ENCODE measurements at places on chromosomes 1 and 21. TPM values are rescaled to one million over a fixed set of nuclear protein-coding genes. Genes with fewer than 3 reads are reported as not detected.

HLX gene
- 0.10 TPM for total RNA-seq

LCE1D gene
- total RNA-seq: not detected

S100A7 gene
- total RNA-seq: not detected

COL8A2 gene
- total RNA-seq: 0.31 TPM

SYTL1 gene
- total RNA-seq: 135 TPM

FCRLA gene
- total RNA-seq: 5.0 TPM

DNAI4 gene
- total RNA-seq: 9.1 TPM

AADACL4 gene
- total RNA-seq: not detected

- no peak for DNase-seq
- peaks cover 10% of the 10 kb centered on the region for H3K4me1 ChIP-seq
- no peaks in the 10 kb centered on the region for H3K36me3 ChIP-seq
- H3K27ac ChIP-seq: no peak overlapping the region
These were observed 188.1 kb downstream of the ZNF281 start for GRCh38 chr1:200221614-200222282.

- no peak overlapping the region for H3K27ac ChIP-seq
- no peak for DNase-seq
- H3K27me3 ChIP-seq: peaks cover 69% of the 10 kb centered on the region
- peaks cover 10% of the 10 kb centered on the region for H3K36me3 ChIP-seq
These were observed 7.1 kb downstream of the PRRX1 start for GRCh38 chr1:170670802-170671628.

DNA sequence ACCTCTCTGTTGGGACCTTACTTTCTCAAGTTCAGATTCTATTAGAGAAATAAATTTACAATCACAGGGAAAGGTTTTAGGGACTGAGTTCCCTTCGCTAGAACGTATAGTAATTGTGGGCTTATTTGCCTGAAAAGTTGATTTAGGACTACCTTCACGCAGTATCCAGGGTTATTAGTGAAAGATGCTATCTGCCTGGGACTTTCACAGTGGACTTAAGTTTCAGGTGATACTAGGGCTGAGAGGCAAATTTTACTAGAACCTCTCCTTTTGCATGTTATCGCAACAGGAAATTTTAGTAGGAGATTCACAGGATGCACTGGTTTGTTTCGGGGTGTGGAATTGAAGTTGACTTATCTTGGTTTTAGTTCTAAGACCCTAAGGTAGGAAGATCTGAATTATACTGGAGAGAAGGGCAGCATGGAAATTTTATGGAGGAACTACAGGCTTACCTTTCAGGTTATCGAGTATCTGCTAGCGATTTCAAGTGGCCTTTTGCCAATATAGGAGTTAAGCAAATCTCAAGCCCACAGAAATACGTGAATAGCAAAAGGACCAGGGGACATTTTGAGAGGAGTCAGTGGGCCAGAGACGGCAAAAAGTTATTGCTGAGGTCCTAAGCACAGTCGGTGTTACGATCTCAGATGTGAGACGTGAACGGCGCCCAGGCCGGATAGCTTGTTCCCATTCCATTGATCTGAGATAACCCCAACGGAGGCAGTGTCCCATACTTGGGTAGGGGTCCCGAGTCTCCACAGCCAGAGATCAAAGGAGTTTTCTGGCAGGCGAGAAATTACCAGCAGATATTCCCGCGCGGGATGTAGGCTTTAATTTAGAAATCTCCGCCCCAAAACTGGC, 723 bp upstream of the GNAI3 start:
- no peaks in the 10 kb centered on the region for H3K27me3 ChIP-seq
- peak overlapping the region; percentile 99 for H3K27ac ChIP-seq
- H3K4me1 ChIP-seq: peaks cover 52% of the 10 kb centered on the region
- DNase-seq: no peak

GRCh38 chr21:29246614-29247013, 52.1 kb upstream of the BACH1 start:
- no peaks in the 10 kb centered on the region for H3K36me3 ChIP-seq
- no peaks in the 10 kb centered on the region for H3K4me1 ChIP-seq
- H3K27ac ChIP-seq: no peak overlapping the region

GRCh38 chr1:93525431-93525830, 77.5 kb downstream of the FNBP1L start:
- H3K4me3 ChIP-seq: no peak overlapping the region
- H3K36me3 ChIP-seq: peaks cover 2% of the 10 kb centered on the region
- no peaks in the 10 kb centered on the region for H3K4me1 ChIP-seq
- H3K27me3 ChIP-seq: peaks cover 4% of the 10 kb centered on the region
- H3K27ac ChIP-seq: no peak overlapping the region

- H3K27me3 ChIP-seq: no peaks in the 10 kb centered on the region
- DNase-seq: no peak
- no peaks in the 10 kb centered on the region for H3K36me3 ChIP-seq
- H3K4me1 ChIP-seq: peaks cover 49% of the 10 kb centered on the region
These were observed 23.6 kb downstream of the DIP2A start for GRCh38 chr21:46482225-46482845.

- H3K4me3 ChIP-seq: no peak overlapping the region
- no peak overlapping the region for H3K27ac ChIP-seq
- no peaks in the 10 kb centered on the region for H3K27me3 ChIP-seq
These were observed 117.0 kb downstream of the ST6GALNAC3 start for GRCh38 chr1:76191561-76191960.

- no peaks in the 10 kb centered on the region for H3K27me3 ChIP-seq
- no peaks in the 10 kb centered on the region for H3K36me3 ChIP-seq
- DNase-seq: no peak
- H3K4me3 ChIP-seq: no peak overlapping the region
- no peak overlapping the region for H3K27ac ChIP-seq
These were observed 8.7 kb downstream of the PLEKHA6 start for GRCh38 chr1:204350857-204351573.

GRCh38 chr21:36732217-36732616, 33.3 kb downstream of the SIM2 start:
- no peak overlapping the region for H3K4me3 ChIP-seq
- no peaks in the 10 kb centered on the region for H3K4me1 ChIP-seq

- H3K4me3 ChIP-seq: no peak overlapping the region
- H3K27ac ChIP-seq: no peak overlapping the region
- peaks cover 10% of the 10 kb centered on the region for H3K4me1 ChIP-seq
- no peak for DNase-seq
- peaks cover 2% of the 10 kb centered on the region for H3K36me3 ChIP-seq
- H3K27me3 ChIP-seq: no peaks in the 10 kb centered on the region
These were observed 42.2 kb downstream of the SLC19A1 start for GRCh38 chr21:45499970-45500577.

GRCh38 chr1:14672005-14672404, 73.5 kb downstream of the KAZN start:
- no peak for DNase-seq
- no peaks in the 10 kb centered on the region for H3K36me3 ChIP-seq
- no peak overlapping the region for H3K27ac ChIP-seq

DNA sequence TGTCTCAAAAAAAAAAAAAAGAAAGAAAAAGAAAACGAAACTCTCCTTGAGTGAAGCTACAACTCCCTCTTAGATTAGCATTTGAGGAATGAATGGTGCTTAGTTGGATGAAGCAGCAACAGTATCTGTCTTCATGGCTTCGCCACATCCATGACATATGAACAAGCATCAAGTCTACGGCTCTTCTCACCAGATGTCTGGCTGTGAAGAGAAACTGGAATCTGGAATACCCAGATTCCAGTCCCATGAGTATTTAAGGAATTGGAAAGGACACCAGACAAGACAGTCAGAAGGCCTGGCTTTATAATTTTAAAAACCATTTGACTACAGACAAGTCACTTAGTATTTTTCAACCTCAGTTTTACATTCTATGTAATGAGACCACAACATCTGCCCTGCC, 38.0 kb upstream of the TADA1 start:
- H3K27me3 ChIP-seq: peaks cover 11% of the 10 kb centered on the region

DNA sequence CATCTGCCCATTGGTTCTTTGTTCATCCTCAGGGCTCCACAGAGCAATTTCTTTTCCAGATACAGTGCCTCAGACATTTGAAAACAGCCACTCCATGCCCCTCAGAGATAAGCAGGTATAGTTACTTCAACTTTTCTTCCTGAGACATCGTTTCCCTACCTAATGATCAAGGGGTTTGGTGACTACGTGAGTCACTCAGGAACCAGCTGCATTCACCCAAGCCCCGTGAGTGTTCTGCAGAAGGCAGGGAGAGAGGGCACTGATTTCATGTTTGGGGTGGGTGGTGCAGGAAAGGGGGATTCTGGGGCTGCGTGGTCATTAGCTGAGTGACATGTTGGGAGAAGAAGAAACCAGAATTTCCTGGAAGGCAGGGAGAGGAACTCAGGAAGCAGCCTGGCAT, 25.0 kb downstream of the NCF2 start:
- no peak for DNase-seq
- H3K4me1 ChIP-seq: peaks cover 20% of the 10 kb centered on the region
- H3K36me3 ChIP-seq: no peaks in the 10 kb centered on the region
- H3K27ac ChIP-seq: no peak overlapping the region
- no peaks in the 10 kb centered on the region for H3K27me3 ChIP-seq

- no peak overlapping the region for H3K27ac ChIP-seq
- H3K27me3 ChIP-seq: peaks cover 55% of the 10 kb centered on the region
- H3K4me3 ChIP-seq: no peak overlapping the region
- H3K4me1 ChIP-seq: peaks cover 4% of the 10 kb centered on the region
These were observed 10.0 kb upstream of the TTC39A start for GRCh38 chr1:51340380-51340779.

DNA sequence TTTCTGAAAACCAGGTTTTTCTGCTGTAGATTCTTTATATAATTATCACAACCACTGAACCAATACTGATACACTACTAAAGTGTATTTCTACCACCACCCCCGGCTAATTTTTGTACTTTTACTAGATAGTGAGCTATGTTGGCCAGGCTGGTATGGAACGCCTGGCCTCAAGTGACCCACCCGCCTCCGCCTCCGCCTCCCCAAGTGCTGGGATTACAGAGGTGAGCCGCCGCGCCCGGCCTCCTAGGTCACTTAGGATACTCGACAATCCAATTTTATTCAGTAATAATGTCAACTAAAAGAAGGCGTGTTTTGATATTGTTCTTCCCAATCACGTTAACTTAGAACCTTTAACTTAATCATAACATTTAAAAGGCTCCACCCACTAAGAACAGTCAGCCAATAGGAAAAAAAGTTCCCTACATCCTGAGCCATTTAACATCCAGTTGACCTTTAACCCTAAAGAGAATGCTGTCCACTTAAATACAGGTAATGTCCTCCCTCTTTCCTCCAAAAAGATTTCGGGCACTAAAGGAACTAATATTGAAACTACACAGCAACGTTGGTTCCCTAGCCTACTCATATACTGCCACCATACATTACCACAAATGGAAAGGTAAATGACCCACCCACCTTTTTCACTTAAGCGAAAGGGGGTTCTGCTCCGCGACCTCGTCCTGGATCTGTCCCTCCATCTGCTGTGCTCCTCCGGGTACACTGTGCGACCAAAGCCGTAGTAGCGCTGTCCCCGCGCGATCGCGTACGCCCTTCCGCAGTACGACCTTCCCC, 1.2 kb downstream of the RSRP1 start:
- peaks cover 63% of the 10 kb centered on the region for H3K36me3 ChIP-seq
- peak overlapping the region; percentile 100 for H3K4me3 ChIP-seq
- peak overlapping the region; percentile 100 for H3K27ac ChIP-seq
- peak; percentile 14 for DNase-seq
- H3K27me3 ChIP-seq: peaks cover 4% of the 10 kb centered on the region

DNA sequence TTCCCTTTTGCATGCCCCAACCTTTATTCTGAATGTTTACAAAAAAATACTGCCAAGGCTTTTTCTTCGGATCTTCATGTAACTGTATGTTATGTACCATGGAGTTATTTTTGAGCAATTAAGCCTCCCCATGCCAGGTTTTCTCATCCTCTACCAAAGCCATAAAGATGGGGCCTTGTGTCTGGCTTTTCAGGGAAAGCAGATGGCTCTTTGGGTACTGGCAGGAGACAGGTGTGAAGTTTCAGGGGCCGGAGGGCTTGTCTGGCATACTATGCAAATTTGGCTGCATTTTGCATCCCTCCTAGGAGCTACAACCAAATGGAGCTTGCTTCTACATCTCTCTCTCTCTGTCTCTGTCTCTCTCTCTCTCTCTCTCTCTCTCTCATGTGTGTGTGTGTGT, 28.1 kb upstream of the PLXNA2 start:
- H3K36me3 ChIP-seq: no peaks in the 10 kb centered on the region
- no peak overlapping the region for H3K4me3 ChIP-seq
- no peaks in the 10 kb centered on the region for H3K4me1 ChIP-seq
- no peak overlapping the region for H3K27ac ChIP-seq
- DNase-seq: no peak
